ENCODE measurements at places on chromosomes 2 and 18.

DNA sequence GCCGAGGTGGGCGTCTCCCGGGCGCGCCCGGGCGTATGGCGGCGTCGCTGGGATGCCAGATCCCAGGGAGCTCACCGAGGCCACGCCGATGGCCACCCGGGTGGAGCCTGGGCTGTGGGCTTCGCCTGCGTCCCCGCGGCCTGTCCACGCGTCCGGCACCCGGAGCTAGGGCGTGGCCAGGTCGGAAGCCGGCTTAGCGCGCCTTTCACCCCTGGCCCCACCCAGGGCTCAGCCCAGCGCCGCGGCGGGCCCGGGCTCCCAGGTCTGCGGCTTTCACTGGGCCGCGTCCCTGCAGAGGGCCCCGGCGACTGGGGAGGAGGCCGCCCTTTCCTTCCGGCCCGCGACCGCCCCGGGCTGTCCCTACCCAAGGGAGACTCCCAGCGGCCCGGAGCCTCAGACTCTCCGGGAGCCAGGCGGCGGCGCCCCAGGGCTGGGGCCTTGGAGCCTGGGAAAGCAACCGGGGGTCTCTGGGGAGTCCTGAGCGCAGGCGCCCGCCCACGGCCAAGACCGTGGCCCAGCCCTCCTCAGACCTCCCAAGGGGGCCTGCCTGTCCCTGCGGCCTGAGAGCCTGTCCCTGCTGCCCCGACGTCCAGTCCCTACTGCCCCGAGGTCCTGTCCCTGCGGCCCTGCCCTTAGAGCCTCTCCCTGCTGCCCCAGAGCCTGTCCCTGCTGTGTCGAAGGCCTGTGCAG, 36.3 kb upstream of the ITM2C start:
- no peak for DNase-seq

- no peak for DNase-seq
Measured at GRCh38 chr2:72924353-72925240, 7.3 kb downstream of the EMX1 start.

GRCh38 chr18:4241090-4241617, 214.0 kb downstream of the DLGAP1 start:
- no peak for DNase-seq

DNA sequence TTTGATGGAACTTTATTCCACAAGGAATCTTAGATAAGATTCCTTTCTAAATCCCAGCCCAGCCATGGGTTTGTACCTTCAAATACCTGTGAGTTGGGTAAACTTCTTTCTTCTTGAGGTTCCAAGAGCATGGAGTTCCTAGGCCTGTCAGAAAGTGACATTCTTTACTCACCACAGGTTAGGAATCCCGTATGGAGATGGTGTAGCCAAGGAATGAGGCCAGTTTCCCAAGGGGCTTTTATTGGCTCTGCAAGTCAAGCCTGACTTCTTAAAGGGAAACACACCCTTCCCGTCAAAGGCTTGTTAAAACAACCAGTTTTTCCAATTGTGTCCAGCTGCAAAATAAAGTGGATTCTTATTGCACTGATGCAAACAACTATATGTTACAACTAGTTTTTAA, 45.8 kb downstream of the STK17B start:
- DNase-seq = peak; percentile 55

- DNase-seq = no peak
Measured at GRCh38 chr2:197555467-197555866, 39.6 kb downstream of the MOB4 start.

DNA sequence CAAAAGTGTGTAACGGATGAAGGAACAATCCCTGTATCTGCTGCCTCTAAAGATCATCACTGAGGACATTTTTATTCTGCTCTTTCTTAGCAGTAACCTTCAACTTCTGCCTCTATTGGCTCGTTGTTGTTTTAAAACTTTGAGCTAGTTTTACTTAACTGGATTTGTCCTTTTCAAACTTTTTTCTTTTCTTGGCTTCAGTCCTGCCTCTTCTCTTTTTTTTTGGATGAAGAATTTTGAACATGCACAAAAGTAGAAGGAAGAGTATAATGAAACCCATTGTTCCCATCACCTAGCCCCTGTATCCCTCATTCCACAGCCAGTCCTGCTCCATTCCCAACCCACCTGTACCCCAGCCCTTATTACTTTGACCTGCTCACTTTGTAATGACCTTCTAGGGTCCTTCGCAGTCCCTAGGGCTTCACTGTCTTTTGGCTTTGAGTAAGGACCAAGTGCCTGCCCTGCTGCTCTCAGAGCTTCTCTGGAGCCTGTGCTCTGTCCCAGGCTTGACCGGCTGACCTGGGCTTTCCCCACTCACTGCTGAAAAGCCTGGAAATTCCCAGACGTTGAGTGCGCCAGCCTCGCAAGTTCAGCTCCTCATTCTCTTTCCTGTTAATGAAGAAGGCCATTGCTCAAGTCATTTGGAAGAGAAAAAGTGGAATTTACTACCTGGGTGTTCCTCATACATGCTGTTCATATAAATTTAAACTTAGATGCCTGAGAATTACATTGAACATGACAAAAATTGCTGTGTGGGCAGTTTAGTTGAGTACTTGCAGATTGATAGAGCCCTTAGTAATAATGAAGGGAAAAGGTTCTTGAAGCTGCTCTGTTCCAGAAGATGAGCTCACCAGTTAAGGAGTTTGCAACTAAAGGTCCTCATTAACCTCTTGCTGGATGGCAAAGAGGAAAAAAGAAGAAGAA, 149.3 kb upstream of the ALPP start:
- peak; percentile 44 for DNase-seq

DNA sequence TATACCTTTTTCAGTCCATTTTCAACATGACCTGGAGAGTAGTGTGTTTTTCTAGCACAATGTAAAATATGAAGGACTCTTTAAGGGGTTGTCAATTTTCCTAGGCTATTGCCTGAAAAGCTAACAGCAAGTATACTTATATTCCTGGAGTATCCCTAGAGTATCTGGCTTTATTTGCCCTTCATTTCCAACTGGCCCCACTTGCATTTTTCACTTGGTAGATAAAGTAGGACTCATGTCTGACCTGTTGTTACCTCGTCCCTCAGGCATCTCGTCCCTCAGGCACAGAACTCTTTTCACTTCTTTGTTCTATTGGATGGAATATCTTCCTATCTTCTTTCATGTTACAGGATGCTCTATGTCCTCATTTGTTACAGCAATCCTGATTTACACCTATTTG, 69.2 kb downstream of the SPAG16 start:
- no peak for DNase-seq

DNA sequence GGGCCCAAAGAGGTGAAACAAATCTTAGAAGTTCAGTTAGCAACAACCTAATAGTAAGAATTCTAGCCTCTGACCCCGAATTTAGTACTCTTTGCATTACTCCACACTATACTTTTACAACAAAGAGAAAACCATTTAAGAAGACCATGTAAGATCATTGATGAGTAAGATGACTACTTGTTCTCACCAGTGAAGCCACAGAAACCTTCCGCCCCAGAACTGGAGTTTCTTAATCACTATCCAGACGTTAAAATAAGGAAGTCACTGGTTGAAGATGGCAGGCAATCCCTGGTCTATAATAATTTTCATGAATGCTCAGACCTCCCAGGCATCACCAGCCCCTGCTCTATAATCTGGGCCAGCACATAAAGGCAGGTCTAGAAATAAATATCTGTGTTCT, 95.0 kb downstream of the TMEM163 start:
- DNase-seq = no peak

DNA sequence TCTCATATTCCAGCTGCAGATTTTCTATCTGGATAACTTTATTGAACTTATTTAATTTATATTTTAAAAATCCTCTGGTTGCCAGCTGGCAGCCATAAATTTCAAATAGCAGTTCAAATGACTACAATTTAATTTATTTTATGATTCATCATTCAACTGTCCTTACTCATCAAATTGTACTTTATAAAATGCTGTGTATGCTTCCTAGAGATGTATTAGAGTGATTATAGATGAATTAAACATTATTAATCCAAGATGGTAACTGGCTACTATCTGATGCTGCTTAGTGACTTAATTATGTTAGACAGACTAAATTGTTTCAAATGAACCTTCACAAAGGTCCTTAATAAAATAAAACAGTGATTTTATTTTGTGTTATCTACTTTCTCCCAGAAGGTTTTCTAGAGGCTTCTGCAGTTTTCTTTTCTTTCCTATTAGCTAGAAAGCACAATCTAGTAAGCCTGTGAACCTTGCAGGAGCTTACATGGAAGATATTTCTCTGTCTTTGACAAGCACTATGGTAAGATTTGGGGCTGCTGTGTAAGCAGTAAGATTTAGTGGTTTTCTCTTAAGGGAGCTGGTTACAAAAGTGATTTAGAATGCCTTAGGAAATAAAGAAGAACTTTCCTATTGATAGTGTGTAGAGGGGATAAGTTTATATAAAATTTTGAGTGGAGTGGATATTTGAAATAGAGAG, 322.3 kb downstream of the FSIP2 start:
- DNase-seq = no peak

DNA sequence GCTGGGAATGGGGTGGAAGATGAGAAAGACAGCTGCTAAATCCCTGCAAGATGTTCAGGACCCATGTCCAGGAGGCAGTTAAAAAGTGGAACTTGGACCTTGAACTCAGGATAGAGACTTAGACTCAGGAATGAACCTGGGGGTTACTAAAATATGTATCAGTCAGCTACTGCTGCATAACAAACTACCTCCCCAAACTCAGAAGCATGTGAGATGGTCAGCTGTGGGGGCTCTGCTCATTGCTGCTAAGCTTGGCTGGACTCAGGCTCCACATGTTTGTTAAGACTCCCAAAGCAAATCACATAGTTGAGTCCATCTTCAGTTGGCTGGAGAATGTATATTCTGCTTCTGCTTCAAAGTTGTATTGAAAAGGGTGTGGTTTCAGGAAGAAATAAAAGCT, 61.4 kb upstream of the COPS8 start:
- DNase-seq = no peak

DNA sequence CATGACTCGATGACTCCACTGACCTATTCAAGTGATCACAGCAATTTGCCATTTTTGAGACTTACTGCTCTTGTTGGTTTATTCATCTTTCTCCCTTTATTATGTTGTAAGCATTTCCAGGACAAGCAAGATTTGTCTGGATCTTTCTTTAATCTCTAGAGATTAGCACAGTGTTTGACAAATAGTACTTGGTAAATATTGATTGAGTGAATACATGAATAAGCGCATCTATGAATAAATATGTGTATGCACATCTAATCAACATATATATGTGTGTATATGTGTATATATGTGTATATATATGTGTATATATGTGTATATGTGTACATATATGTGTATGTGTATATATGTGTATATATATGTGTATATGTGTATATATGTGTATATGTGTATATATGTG, 7.3 kb downstream of the TMX3 start:
- no peak for DNase-seq

DNA sequence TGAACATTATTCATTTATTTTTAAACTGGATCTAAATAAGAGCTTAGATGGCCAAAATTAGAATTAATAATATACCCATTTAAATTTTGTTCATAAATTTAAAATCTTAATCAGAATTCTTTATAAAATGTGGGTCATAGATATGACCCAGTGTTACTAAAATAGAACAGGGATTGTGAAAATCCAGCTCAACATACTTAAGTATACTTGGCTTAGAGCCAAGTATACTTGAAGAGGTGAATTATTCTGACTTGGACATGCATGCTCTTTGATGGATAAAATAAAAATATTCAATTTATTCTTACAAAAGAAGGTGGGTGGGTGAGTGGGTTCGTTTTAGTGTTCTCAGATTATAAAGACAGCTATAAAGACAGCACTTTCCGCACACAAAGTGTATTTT, 70.7 kb downstream of the SPOPL start:
- peak; percentile 12 for DNase-seq

DNA sequence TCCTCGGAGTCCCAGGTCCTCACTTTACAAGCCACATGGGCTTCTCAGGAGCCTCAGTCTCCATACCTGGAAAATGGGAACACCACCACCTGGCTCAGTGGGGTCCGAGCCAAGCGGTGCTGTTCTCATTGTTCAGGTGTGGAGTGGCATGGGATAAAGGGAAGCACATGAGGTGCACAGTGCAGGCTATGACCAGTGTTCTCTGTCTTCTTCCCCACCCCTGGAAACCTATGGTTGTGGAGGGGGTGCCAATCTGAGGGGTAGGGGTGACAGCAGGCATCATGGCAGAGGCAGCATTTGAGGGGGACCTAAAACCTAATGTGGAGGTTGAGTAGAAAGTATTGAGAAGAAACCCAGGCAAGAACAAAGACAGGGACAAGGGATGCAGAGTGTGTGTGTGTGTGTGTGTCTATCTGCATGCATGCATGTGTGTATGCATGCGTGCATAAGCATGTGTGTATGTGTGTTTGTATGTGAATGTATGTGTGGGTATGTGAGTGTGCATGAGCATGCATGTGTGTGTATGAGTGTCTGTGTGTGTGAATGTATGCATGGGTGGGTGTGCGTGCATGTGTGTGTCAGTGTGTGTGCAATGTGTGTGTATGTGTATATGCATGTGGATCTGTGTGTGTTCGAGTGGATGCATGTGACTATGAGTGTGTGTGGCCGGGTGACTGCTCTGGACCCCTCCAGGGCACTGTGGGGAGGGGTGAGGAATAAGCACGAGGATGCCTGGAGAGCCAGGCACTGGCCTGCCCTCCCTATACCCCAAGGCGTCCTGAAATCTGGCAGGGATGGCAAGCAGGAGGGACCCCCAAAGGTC, 4.0 kb downstream of the KIF1A start:
- no peak for DNase-seq

DNA sequence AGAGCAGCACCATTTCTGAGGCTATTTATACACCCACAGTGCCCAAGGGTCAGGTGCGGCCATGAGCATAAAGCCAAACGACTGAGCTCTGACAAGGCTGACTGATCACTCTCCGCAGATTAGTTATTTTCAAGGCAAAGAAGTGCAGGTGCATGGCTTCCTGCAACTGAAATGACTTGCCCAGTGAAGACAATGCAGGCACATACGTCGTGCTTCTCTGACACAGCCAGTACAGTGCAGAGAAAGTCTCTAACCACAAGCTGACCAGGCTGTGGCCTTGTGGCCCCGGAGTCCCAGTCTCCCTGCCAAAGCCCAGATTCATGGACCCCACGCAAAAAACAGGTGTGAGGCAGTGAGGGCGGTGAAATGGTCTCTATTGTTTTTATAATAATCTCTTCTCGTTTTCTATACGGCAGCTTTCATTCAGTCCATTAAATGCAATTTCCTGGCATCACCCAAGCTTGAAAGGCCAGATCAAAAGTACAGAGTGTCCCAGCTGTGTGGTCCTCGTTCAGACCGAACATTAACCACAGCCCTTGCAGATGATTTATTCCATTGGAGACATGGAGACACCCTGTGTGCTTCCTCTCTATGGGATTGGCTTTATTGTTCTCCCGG, 447.0 kb upstream of the ID2 start:
- no peak for DNase-seq

- DNase-seq = no peak
Measured at GRCh38 chr2:20314562-20315501, 35.8 kb downstream of the PUM2 start.

GRCh38 chr2:149738767-149739166, 151.2 kb upstream of the MMADHC start:
- DNase-seq = no peak

DNA sequence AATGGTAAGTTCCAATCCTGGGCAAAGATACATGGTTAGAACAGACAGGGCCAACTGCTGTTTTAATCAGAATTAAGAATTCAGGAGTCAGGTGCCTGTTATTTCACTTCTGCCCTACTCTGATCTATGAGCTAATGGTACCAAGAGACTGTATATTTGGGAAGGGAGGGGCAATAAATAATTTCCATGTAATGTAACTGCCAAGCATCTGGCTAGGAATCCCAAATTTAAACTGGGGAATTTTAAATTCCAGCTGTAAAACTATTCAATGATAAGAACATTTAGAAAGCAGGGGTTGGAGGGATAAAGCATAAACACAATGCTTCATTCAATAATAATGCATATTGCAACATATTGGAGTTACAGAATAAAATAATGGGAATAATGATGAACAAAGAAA, 49.7 kb downstream of the SCN7A start:
- no peak for DNase-seq

GRCh38 chr2:231359441-231359840, 36.1 kb upstream of the B3GNT7 start:
- DNase-seq = no peak

Data from fibroblast of the aortic adventitia (primary cell).